ENCODE measurements at places on chromosomes 4 and X.

DNA sequence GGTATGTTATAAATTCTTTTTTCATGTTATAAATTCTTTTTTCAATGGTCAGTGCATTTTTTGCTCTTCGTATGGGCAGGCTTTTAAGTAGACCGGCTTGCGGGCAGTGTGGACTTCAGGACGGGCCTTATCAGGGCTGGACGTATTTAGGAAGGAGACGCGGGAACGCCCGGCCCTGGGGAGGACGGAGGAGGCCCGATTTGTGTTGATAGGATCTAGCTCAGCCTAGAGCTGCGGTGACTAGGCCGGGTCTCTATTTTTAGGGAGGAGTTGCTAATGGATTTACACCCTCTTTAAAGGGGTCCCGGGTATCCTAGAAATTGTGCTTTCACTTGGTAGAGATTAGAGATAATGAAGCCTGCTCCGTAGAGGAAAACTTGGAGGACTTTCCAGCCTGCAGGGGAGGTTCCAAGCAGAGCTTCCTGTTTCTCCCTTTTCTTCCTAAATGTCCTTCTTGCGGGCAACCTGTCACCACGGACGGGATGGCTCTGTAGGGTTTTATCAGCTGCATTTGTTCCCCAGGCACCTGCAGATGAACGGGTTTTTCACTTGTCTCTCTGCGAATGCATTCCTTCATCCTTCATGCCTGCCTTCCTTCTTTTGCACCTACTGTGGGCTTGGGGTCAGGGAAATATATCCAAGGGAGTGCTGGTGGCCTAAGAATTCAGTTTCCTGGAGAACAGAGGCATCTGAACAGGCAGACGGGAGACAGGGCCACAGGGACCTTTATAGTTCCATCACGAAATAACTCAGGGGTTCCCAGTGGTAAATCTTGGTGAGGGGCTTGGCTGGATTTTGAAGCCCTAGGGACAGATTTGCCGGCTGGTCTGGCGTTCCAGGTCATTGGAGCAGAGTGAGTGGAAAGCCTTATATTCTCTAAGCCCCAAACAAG, 1.4 kb downstream of the CD99 start:
- no peak for DNase-seq

DNA sequence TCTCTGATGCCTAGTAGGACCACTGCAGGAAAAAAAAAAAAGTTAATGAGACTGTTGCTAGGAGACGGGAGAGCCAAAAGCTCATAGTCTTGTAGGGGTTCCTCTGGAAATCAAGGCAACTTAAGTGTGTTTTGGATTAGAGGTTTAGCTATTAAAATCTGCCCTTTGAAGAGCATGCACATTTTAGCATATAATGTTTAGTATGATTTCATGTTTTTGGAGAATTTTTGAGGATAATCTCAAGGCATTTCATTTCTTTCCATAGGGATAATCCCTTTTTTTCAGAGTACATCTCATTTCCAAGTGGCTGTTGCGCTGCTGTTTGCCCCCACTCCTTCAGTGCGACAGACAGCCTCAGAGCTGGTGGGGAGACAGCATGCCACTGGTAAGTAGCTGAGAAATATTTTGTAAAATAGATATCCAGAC, at the start of gene LINC00632:
LINC00632 (plus strand) TSS at position 339 of the 426 bp plus-strand sequence.
- DNase-seq = no peak

- DNase-seq = no peak
Measured at GRCh38 chr4:113052379-113052951, 3.0 kb downstream of the ANK2 start.

- no peak for DNase-seq
Measured at GRCh38 chr4:162837679-162838078, 329.0 kb downstream of the NAF1 start.

- no peak for DNase-seq
Measured at GRCh38 chr4:60805500-60806313, 394.4 kb upstream of the ADGRL3 start.

- no peak for DNase-seq
Measured at GRCh38 chrX:47264483-47265173, 31.8 kb downstream of the USP11 start.

- no peak for DNase-seq
Measured at GRCh38 chr4:81541161-81541945, 69.6 kb upstream of the RASGEF1B start.

GRCh38 chr4:96642490-96642889, 802.6 kb downstream of the PDHA2 start:
- DNase-seq = no peak

GRCh38 chr4:25862411-25863346, at the start of gene SEL1L3:
TSS of gene SEL1L3 (minus strand) at chr4:25862988. CDS start at chr4:25862836, 152 bp downstream.
- peak; percentile 63 for DNase-seq
